Endodermal cell (in vitro differentiated cells): ENCODE measurements at places on chromosomes 2 and 18.

- DNase-seq, result no peak
These were observed 432.2 kb upstream of the TRIB2 start for GRCh38 chr2:12284487-12284886.

DNA sequence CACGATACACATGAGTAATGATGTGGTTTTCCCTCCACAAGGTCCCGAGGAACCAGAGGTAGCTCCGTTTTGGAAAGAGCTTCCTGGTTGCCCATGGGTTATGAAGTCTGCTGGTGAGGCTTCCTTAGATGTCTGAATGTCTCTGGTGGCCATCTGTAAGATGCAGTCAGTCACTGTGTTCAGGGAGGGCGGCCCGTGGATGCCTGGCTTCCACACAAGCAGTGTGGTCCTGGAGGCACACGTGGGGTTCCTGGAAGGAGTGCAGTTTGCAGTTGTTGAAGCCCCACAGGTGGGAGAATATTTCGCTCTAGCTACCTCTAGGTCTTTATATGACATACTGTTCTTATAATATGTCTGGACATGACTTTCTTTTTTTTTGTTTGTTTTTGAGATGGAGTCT lies 209.0 kb downstream of the FAM210A start:
- DNase-seq, result peak; percentile 28

GRCh38 chr2:52572469-52572894 lies 1195.1 kb upstream of the CHAC2 start:
- DNase-seq, result no peak

DNA sequence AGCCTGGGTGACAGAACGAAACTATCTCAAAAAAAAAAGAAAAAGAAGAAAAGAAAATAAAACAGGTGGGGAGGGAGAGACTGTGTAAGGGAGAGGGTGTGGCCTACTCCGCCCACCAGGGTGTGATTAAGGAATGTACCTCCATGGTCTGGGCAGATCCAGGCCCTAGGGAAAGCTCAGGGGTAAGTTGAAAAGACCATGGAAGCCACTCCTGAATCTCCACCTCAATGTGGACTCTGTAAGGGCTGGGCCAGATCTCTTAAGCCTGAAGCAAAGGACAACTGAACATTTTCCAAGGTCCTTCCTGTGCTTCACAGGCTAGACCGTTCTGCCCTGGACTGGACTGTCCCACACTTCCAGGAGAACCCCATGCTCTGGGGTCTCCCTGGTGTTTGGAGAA lies 9.7 kb upstream of the ATG16L1 start:
- DNase-seq, result no peak

DNA sequence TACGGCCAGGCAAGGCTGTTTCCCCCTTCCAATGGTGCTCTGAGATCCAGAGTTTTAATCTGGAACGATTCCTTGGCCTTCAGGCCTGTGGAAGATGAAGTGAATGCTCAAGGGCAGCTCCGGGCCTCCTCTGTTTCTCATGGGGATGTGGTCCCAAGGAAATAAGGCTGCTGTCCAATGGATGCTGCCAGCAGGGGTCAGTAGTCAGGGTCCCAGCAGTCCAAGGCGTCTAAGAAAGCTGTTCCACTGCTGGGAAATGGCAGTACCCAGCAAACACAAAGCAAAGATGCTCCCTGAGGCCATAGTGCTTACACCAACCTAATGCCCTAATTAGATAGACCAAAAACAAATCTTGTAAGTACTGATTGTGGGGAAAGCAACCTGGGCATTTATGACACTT lies 12.5 kb downstream of the NMS start:
- DNase-seq, result peak; percentile 70
